H1 (cell line): ENCODE measurements at places on chromosomes 2 and 18.

DNA sequence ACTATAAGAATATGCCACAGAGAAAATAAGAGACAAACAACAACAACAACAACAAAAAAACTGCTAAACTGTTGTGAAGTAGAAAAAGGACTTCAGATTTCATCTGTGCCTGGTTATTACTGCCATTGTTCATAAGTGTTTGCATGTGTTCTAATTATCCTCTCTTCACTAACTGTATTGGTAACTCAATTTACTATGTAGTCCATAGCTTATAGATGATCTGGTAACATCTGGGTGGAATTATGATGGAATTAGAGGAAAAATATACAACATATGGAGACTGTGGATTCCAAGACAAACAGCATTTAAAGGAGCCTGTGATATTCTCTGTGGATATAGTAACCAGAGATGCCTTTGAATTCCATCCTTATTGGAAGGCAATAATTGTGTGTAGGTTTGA is 1891.5 kb upstream of the PIK3C3 start:
- DNase-seq: no peak
- no peaks in the 10 kb centered on the region for H3K27me3 ChIP-seq

- H3K4me1 ChIP-seq: no peaks in the 10 kb centered on the region
- no peaks in the 10 kb centered on the region for H3K36me3 ChIP-seq
- H3K27ac ChIP-seq: no peak overlapping the region
- no peaks in the 10 kb centered on the region for H3K27me3 ChIP-seq
- no peak overlapping the region for H3K4me3 ChIP-seq
- no peak for DNase-seq
Observed at GRCh38 chr2:100228415-100228814, 86.0 kb upstream of the AFF3 start.

DNA sequence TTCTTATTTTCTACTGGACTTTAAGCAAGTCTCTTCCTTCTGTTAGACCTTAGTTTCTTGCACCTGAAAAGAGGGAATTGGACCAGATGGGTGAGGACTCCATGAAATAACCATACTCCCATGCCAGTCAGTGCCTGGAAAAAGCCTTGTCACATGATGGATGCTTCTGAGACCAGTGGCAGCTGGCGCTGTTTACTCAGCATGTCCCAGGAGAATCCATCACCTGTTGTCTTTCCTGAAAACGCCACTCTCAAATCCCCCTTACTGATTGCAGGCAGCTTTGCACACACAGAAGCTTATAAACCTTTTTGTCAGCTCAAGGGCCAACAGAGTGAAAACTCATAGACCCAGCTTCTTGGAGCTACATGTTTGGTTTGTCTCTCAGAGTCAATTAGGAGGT is 117.6 kb downstream of the POLE4 start:
- no peak overlapping the region for H3K4me3 ChIP-seq
- no peaks in the 10 kb centered on the region for H3K4me1 ChIP-seq
- H3K27me3 ChIP-seq: no peaks in the 10 kb centered on the region
- H3K36me3 ChIP-seq: no peaks in the 10 kb centered on the region
- DNase-seq: no peak
- no peak overlapping the region for H3K27ac ChIP-seq

- no peaks in the 10 kb centered on the region for H3K4me1 ChIP-seq
- H3K4me3 ChIP-seq: no peak overlapping the region
- H3K27me3 ChIP-seq: no peaks in the 10 kb centered on the region
Observed at GRCh38 chr2:179036353-179036905, 13.5 kb downstream of the CCDC141 start.

GRCh38 chr2:119704670-119705120 is 25.7 kb downstream of the TMEM177 start:
- DNase-seq: no peak
- no peaks in the 10 kb centered on the region for H3K36me3 ChIP-seq
- no peaks in the 10 kb centered on the region for H3K27me3 ChIP-seq
- H3K4me1 ChIP-seq: peaks cover 24% of the 10 kb centered on the region

DNA sequence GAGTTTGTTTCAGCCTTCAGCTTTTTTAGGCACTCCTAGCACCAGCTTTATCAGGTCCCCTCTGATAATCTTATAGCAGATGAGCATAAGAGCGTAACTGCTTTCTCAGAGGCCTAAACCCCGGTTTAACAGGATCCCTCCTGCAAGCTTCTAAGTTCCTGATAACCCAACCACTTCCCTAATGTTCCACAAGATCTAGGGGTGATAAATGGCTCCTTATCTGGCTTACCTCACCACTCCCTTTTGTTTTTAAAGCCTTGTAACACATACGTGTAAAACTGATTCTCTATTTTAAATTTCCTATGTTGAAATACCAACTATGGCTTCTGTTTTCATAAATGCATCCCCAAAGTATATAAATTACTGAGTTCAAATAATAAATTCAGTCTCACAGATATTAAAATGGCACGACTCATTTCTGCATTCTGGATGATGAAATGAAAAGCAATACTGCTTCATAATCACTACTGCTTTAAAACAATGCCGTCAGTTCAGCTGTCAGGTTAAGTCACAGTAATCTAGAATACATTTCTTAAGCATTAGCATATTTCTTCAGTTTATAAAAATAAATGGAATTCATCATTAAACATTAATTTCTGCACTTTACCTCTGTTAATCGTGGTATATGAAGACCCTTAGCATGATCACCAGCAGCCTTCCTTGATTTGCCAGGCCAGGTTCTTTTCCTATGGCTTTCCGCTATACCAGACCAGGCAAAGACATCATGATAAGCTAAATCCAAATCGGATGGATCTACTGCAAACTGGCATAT is 126.3 kb downstream of the C2orf74 start:
- H3K27me3 ChIP-seq: peaks cover 1% of the 10 kb centered on the region
- no peaks in the 10 kb centered on the region for H3K4me1 ChIP-seq
- H3K4me3 ChIP-seq: no peak overlapping the region
- H3K27ac ChIP-seq: no peak overlapping the region
- no peak for DNase-seq

GRCh38 chr2:150280231-150280630 is 207.2 kb downstream of the RND3 start:
- H3K4me1 ChIP-seq: no peaks in the 10 kb centered on the region
- no peaks in the 10 kb centered on the region for H3K36me3 ChIP-seq
- H3K27ac ChIP-seq: no peak overlapping the region
- H3K27me3 ChIP-seq: no peaks in the 10 kb centered on the region

DNA sequence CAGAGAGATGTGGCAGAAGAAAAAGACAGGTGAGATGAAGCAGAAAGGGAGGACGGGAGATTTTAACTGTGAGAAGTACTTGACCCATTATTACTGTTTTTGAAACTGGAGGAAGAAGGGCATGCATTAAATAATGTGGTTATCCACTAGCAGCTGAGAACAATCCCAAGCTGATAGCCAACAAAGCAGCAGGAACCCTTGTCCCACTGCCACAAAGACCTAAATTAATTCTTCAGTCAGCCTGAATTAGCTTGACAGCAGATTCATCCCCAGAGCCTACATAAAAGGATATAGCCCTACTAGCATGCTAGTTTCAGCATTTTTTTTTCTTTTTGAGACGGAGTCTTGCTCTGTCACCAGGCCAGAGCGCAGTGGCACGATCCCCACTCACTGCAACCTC is 19.5 kb upstream of the REG3A start:
- no peak overlapping the region for H3K27ac ChIP-seq
- no peaks in the 10 kb centered on the region for H3K36me3 ChIP-seq
- no peak for DNase-seq
- H3K27me3 ChIP-seq: no peaks in the 10 kb centered on the region
- H3K4me3 ChIP-seq: no peak overlapping the region

GRCh38 chr2:138307099-138307498 is 194.5 kb upstream of the SPOPL start:
- H3K27ac ChIP-seq: no peak overlapping the region
- no peak overlapping the region for H3K4me3 ChIP-seq
- no peaks in the 10 kb centered on the region for H3K4me1 ChIP-seq
- no peaks in the 10 kb centered on the region for H3K36me3 ChIP-seq

- H3K4me1 ChIP-seq: no peaks in the 10 kb centered on the region
- no peaks in the 10 kb centered on the region for H3K36me3 ChIP-seq
- H3K27ac ChIP-seq: no peak overlapping the region
- no peak overlapping the region for H3K4me3 ChIP-seq
- H3K27me3 ChIP-seq: no peaks in the 10 kb centered on the region
Observed at GRCh38 chr2:237643582-237644380, 16.4 kb downstream of the LRRFIP1 start.

GRCh38 chr2:227252831-227253230 is 72.2 kb upstream of the MFF start:
- H3K36me3 ChIP-seq: no peaks in the 10 kb centered on the region
- no peak for DNase-seq
- H3K4me3 ChIP-seq: no peak overlapping the region
- no peak overlapping the region for H3K27ac ChIP-seq

DNA sequence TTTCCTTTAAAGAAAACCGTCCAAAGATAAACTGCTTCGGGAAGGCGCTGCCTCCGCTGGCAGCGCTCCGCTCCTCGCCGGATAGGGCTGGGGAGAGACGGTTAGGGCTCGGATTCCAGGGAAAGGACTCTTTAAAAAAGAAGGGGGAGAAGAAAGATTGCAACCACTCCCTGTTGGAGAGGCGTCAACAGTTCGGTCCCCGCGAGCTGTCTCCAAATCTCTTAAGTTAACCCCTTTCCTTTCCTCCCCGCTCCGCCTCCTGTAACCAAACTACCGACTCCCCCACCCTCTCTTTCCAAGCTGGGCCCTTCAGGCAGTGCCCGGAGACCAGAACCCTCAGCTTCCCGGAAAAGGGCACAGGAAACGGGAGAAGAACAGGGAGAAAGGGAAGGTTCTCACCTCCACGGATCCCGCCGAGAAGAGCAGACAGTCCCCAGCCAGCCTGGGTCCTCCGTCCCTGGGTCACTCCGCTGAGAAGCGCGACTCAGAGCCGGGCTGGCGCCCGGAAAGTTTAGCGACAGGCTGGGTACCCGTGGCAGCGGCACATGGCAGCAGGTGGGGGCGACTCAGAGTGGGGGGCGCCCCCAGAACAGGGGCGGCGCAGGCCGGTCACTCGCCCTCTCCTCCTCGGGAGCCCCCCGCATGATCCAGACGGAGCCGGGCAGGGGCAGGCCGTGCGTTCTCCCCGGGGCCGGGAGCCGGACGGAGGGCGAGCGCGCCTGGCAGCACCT is 675 bp downstream of the FZD5 start:
- no peak overlapping the region for H3K27ac ChIP-seq
- H3K4me3 ChIP-seq: peak overlapping the region; percentile 86
- peak; percentile 62 for DNase-seq
- H3K27me3 ChIP-seq: 0 out of 2 replicates have a peak, but pooled peaks cover 4% of the 10 kb centered on the region
- peaks cover 34% of the 10 kb centered on the region for H3K4me1 ChIP-seq

- DNase-seq: no peak
- no peaks in the 10 kb centered on the region for H3K36me3 ChIP-seq
- no peak overlapping the region for H3K4me3 ChIP-seq
- no peaks in the 10 kb centered on the region for H3K4me1 ChIP-seq
- H3K27me3 ChIP-seq: no peaks in the 10 kb centered on the region
Observed at GRCh38 chr2:46350029-46350689, 53.0 kb downstream of the EPAS1 start.

DNA sequence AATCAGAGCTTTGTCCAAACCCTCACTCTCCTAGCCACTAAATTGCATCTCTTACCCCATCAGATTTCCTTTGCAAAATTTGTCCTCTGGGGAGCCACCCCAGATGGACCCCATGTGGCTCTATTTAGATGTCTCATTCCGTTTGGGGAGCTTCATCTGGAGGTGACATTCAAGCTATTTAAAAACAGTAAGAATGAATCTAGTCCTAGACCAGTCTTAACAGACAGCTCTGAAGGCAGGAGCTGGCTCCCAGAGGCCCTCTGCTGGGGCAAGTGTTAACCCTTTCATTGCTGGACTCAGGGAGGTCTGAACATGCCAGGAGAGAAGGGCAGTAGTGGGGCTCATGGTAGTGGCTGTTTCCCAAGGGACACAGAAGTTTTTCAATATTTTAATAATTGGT is 59.2 kb downstream of the RPL37A start:
- peaks cover 7% of the 10 kb centered on the region for H3K4me1 ChIP-seq
- no peak overlapping the region for H3K4me3 ChIP-seq
- no peaks in the 10 kb centered on the region for H3K27me3 ChIP-seq
- H3K27ac ChIP-seq: no peak overlapping the region

- peaks cover 2% of the 10 kb centered on the region for H3K4me1 ChIP-seq
- no peak for DNase-seq
- H3K27me3 ChIP-seq: no peaks in the 10 kb centered on the region
- H3K4me3 ChIP-seq: no peak overlapping the region
- H3K27ac ChIP-seq: no peak overlapping the region
Observed at GRCh38 chr18:2900684-2901422, 54.0 kb downstream of the EMILIN2 start.

DNA sequence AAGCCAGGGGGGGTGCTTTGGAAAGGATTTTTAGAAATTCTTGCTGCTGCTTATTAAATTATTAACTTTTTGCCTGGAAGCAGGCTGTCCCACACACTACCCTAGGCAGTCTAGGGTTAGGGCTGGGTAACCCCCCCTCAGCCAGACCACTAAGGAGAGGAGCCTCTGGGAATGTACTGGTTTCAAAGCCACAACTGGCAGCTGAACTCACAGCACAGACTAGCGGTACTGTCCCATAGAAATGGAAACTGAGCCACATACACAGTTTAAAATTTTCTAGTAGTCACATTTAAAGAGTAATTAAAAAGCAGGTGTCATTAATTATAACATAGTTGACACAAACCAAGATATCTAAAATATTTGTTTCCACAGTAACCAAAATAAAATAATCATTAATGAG is 50.1 kb downstream of the SPRED2 start:
- H3K27ac ChIP-seq: no peak overlapping the region
- H3K27me3 ChIP-seq: no peaks in the 10 kb centered on the region
- no peak overlapping the region for H3K4me3 ChIP-seq
- H3K36me3 ChIP-seq: no peaks in the 10 kb centered on the region

DNA sequence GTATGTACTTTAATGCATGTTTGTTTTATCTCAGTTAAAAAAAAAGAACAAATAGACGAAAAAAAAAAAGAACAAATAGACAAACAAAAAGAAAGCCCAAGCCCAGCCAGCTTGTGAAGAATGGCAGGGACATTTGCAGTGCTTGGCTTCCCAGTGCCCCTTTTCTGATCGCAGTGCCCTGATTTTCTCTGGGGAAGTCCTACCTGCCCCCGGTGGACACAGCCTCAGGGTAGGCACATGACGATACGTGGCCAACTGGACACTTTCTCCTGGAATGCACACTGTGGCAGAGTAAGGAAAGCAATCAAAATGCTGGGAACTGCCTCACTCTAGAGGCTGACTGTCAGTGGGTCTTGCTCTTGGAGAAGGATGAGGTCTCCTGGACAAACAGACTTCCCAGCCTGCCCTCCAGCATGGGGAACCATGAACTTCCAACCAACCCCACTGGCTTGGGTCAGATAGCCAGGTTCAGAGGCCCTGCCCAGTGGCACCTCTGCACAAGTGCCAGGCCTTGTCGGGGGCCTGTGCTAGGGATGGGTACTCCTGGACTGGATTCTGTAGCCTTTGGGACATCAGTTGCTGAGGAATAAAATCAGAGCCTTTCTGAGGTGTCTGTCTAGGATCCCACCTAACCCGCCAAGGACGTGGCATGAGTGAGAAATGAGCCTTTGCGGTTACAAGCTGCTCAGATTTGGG is 76.7 kb downstream of the INHBB start:
- no peak overlapping the region for H3K4me3 ChIP-seq
- H3K4me1 ChIP-seq: no peaks in the 10 kb centered on the region
- no peaks in the 10 kb centered on the region for H3K36me3 ChIP-seq
- no peak overlapping the region for H3K27ac ChIP-seq
- H3K27me3 ChIP-seq: peaks cover 10% of the 10 kb centered on the region; the same call in 1 of the 2 replicates
